ENCODE measurements at places on chromosomes 3 and 15.

DNA sequence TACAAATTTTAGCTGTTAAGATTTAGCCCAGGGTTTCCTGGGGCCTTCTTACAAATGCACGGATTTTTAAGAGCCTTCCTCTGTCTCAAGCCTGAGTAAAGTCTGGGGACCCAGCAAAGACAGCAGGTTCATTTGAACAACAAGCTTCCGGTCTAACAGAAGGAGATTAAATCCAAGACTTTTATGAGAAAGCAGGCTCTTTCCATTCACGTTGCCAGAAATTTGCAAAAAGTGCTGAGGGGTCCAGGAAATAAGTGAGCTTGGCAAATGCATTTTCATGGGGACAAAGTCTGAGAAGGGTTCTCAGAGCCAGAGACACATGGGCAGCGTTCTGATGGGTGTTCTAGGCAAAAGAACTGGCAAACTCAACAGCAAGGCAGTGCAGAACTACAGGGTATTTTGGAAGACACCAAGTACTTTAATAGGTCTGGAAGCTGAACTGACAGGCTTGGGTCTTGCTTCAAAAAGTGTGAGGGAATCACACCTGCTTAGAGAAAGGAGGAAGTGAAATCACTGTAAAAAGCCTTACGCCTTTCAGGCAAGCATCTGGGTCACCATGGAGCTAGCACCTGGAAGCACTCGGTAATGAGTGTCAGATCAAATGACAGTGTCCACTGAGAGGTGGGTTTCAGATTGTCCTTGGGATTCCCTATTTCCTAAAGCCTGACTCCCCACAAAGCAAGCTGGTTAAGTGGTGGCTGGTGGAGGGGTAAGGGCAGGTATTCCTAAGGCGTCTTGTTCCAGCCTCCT, 115.8 kb upstream of the ARHGEF3 start:
- no peak for DNase-seq

DNA sequence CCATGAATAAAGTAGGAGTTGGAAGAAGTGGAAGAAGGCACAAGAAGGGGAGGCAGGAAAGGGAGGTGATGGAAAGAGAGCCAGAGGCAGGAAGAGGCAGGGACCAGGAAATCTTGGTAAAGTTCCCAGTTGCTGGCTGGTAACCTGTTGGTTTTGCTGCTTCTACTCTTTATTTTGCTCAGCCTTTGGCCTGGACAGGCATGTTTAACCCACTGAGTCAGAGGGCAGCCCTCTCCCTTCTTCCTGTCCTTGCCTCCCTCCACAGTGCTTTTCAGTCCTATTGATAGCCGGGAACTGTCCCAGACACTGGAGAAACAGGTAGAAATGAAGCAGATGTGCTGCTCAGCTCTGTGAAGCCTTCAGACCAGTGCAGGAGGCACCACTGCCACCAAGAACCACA, 43.4 kb upstream of the APEH start:
- no peak for DNase-seq

- no peak for DNase-seq
Observed at GRCh38 chr3:37610529-37610928, 251.2 kb upstream of the CTDSPL start.

DNA sequence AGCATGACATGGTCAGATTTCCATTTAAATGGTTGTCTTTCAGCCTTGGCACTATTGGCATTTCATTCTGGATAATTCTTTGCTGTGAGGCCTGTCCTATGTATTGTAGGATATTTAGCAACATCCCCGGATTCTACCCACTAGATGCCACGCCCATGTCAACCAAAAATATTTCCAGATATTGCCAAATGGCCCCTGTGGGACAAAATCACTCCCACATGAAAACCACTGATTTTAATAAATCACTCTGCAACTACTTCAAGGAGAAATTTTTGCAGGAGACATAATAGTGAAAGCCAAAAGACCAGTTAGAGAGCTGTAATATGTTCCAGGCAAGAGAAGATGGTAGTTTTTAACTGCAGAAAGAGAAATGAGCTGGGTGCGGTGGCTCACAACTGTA, 55.9 kb upstream of the RARB start:
- no peak for DNase-seq

- no peak for DNase-seq
Observed at GRCh38 chr3:158651192-158651591, 6.9 kb downstream of the GFM1 start.

GRCh38 chr15:48091522-48091921, 29.3 kb upstream of the SLC24A5 start:
- no peak for DNase-seq

DNA sequence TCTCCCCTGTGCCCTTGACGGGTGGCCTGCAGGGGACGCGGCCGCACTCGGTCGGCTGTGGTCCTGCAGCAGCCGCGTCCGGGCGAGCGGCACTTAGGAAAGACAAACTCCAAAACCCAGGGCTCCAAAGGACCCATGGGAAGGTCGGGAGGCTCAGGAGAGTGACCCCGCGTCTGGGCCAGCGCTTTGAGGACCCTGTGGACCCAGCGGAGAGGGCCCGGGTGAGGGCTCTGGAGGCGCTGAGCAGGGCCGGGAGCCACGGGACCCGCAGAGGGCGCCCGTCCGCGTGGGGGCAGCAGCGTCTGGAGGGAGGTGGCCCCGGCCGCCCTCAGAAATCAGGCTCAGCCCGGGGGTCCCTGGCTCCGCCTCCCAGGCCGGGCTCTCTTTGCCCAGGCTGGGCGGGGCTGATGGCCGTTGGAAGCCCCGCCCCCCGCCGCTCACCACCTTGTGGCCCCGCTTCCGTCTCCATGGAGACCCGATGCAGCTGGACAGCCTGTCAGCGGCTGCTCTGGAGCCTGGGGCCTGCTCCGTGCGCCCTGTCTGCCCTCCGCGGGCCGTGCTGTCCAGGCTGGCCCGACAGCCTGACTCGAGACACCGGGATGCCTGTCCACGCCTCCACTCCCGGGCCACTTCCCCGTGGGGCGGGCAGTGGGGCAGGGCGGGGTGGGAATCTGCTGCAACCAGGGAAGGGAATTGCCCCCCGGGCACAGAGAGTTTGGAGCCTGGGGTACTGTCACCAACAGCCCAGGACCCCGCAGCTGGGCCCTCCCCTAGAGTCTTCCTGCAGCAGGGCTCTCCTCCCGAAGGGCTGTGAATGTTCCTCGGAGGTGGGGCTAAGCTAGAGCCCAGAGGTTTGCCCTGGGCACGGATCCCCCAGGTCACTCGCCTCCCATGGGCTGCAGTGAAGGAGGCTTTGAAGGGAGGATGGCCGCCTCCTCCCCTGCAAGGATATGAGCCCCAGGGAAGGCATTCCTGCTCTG, 34.8 kb upstream of the RPL32 start:
- DNase-seq: peak; percentile 46

DNA sequence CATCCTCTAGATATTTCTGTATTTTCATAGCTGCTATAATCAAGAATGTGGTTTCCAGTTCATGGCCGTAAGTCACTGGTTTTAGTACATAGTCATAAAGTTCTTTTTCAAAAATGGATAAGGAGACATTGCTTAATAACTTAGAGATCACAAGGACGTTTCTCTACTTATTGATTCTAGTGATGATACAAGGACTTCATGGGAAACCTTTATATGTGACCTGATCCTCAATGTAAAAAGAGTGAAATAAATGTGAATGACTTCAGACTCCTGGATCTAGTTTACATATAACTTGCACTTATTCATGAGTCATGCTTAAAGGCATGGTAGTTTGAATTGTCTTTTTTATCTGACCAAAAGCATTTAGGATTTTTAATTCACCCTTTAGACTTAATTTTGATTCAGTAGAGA, 35.2 kb downstream of the TSC22D2 start:
- DNase-seq: no peak

- no peak for DNase-seq
Observed at GRCh38 chr3:143821862-143822261, 26.4 kb downstream of the SLC9A9 start.

DNA sequence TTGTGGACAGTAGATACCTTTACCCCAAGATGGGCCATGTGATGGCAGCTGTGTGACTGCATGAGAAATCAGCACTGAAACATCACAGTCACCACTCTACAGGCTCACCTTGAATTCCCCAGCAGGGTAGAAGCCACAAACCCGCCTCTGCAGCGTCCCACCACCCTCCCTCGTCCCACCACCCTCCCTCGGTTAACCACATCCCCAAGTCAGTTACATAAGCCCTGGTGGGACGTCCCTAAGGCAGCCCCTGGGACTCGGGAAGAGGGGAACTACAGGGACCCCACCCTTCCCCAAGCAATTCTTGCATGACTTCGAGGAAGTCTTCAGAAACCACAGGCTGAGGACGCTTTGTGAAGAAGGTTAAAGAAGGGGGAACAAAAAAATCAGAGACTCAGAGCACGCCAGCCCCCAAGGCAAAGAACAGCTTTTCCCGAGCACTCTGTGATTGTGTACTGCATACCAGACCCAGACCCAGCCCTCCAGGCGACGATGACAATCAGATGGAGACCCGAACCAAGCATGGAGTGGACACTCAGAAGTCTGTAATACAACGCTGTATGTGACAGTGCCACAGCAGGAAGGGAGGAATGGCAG, 60.5 kb downstream of the SH3BP5 start:
- DNase-seq: peak; percentile 73

DNA sequence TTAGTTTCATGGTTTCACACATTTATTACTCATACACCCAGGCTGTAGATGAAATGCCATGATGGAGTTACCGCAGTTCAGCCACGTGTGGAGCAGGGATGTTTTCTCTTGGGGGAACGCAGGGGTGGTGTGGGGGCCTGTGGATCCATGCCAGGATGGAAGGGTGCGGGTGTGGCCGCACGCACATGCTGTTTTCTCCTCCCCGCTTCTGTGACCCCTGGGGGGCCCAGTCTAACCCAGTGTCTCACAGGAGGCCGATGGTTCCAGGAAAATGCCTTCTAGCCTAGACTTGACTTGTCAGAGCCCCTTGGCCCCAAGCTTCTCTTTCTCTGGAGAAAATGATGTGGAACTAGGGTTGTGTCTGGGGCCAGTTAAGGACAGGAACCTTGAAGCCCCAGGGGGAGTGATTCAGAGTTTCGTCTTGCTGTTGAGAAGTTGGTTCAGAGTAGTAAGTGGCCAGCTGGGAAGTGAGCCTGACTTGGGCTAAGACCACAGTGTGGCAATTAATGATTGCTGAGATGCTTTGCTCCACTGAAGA, 240.4 kb upstream of the BHLHE40 start:
- peak; percentile 32 for DNase-seq

DNA sequence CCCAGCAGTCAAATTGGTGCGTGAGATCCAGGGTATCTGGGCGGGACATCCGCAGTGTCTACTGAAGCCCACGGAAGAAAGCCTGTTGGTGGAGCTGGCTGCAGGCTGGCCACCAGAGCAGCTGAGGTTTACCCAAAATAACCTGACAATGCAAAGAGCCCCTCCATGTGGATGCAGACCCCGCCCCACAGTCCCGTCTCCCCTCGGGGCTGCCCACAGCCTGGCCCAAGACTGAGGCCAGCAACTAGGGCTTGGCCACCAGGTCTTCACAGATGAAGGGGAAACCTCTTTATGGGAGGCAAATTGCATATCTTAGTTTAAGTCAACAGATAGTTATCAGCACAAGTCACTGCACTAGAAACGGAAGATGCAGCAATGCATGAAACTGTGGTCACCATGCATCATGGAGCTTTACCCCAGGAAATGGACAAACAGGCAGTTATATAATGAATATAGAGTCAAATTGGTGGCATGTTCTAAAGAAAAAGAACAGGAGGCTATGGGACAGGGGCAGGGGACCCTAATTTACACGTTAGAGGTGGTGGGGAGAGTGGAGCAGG, 86.3 kb downstream of the ARNT2 start:
- no peak for DNase-seq

Measured in immature natural killer cell (primary cell).